ENCODE measurements at places on chromosomes 3 and 15.

- DNase-seq: no peak
Measured at GRCh38 chr3:196163666-196164493, 47.3 kb downstream of the ZDHHC19 start.

GRCh38 chr3:183378951-183379350, 49.5 kb downstream of the MCF2L2 start:
- no peak for DNase-seq

- no peak for DNase-seq
Measured at GRCh38 chr15:40290545-40290917, 7.7 kb upstream of the ANKRD63 start.

DNA sequence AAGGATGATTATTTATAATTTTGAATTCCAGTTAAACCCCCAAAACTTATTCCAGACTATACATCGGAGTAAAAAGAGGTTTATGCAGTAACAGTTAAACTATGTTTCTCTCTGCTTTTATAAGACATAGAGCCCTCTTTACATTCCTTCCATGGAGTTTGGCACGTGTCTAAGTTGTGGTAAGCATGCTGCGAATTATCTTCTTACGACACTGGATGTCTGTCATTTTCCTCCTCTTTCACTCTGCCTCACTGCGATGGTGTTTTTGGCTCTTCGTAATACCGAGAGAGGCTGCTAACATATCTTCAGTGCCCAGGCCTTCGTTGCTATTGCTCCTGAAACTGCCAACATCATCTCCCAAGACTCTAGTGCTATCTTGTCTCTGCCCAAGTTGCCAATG, 83.9 kb upstream of the TGFBR2 start:
- DNase-seq: no peak

DNA sequence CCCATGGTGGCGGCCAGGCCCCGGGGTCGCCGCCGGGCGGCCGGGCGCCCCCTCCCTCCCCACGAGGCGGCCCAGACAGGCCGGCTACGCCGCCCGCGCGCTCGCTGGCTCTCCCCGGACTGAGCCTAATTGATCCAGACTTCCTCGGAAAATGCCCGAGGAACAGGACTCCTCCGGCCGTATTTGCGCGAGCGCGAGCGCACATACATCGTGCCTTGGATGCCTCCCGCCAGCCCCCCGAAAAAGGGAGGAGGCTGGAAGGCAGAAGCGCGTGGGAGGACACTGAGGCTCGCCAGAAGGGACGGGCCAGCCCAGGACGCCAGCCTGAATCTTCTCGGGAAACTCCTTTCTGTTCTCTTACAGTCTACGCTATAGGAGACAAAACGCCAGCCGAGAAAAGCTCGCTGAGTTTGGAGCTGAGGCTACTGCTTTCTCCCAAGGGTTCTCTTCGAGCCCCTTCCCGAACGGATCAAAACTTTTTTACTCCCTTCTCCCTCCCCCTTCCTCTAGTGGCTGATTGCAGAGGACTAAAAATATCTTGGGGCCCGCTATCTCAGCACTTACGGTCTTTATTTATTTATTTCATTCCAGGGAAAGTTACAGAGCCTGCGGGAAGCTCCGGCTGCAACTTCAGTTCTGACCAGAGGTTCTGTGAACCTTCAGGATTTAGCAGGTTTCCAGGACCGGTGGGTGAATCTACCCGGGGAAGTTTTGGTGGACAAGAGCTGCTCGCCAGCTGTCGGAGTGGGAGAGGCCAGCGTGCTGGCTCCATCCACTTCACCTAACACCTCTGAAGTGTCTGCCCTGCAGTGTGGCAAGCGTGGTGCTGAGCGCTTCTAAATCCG, at the start of gene PDZRN3:
PDZRN3 (minus strand) TSS at position 121 of the 845 bp plus-strand sequence.
- DNase-seq: peak; percentile 58

DNA sequence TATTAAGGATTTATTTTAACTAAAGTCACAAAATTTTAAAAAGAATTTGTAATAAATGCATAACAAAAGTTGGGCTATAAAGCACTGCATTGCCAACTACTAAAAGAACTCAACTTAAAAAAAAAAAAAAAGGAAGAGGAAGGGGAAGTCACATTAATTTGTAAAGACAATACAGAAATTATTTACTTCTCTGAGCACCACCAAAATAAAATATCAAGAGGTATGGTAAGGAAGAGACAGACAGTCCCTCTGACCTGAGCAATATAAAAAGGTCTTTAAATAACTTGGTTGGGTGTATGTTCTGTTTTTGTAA, 83.5 kb downstream of the UACA start:
- no peak for DNase-seq

DNA sequence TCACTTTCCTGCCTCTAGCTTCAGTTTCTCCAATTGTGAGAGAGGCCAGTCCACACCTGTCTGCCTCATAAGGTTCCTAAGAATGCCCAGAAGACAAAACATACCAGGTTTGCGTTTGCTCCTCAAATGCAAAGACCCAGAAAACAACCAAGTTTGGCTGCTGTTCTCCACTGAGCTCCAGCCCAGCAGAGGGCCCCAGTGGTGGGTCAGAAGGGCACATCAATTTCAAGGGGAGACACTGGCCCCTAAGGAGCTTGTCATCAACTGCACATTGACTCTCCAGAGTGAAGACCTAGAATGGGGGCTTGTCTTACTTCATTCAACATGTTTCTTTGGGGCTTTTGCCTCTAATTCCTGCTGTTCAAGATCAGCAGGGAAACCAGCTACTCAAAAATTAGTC, 127.9 kb upstream of the SLC6A11 start:
- no peak for DNase-seq

All from anterior cingulate cortex (tissue), 58 donors.